ENCODE measurements at places on chromosomes 4 and X. TPM values are rescaled to one million over a fixed set of nuclear protein-coding genes. Genes with fewer than 3 reads are reported as not detected.

- DNase-seq = peak; percentile 20
Measured at GRCh38 chr4:117965622-117966021, 68.7 kb upstream of the NDST3 start.

- peak; percentile 61 for DNase-seq
Measured at GRCh38 chrX:152817078-152817764, 13.3 kb downstream of the CETN2 start.

DNA sequence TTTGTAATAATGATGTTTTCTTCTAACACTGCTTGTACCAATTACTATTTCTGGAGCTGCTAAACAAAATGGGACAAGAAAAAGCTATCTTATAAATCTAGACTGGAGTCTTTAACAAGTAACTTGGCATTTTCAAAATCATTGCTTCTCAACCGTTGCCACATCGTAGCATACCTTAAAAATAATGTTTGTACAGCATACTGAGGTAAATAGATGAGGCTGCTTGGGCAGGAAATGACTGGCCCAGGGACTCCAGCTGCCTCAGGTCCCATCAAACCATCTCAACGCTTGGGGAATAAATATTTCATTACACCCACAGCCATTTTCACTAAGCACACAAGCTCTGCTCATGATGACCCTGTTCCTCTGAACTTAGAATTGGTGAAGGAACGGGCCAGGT is 115.1 kb downstream of the SPANXA1 start:
- no peak for DNase-seq

DNA sequence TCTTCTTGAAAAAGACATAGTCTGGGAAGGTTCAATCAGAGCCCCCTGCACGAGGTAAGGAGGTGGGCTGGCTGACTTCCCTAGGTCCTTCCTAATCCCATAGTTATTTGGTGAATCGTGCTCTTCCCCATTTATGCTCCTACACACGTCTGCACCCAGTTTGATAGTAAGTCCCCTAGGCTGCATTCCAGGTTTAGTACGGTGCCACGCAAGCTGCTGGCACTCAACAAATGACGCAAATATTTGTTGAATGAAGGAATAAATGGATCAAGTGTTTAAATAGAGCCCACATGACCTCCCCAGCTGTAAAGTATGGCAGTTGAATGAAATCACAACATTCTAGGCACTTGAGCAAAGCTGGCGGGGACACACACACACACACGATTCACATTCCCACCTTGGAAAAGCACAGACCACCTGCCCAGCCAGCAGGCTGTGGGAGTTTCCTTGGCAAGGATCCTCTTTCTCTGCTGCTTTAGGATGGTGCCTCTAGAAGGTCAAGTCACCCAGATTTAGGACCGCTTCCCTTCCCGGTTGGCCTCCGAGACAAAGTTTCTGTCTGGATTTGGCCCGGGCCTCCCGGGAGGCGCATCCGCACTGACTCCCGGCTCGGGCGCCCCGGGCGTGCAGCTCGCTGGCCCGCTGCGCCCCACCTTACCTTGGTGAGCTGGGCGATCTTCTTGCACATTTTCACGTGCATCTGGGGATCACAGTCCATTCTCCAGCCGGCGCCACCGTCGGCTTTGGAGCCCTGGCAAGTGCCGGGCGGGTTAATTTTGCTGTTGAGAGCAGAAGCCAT is 721 bp downstream of the FAM184B start:
- peak; percentile 43 for DNase-seq

GRCh38 chr4:119218093-119218492 is 5.6 kb downstream of the USP53 start:
- DNase-seq = no peak

DNA sequence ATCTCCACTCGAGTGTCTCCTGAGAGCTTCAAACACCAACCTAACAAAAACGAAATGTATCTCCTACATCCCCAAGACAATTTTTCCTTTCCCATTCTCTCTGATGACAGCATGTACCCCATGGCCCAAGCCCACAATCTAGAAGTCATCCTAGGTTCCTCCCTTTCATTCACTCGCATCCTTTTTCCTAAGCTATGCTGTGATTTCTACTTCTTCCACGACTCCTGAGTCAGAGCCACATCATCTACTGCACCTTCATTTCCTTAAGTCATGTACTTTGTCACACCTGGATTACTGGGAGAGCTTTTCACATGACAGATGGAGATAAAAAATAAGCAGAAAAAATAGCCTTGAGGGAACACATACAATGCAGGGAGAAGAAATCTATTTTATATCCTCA is 20.1 kb downstream of the C4orf36 start:
- DNase-seq = no peak

- no peak for DNase-seq
Measured at GRCh38 chr4:81814987-81815541, 343.4 kb upstream of the RASGEF1B start.

DNA sequence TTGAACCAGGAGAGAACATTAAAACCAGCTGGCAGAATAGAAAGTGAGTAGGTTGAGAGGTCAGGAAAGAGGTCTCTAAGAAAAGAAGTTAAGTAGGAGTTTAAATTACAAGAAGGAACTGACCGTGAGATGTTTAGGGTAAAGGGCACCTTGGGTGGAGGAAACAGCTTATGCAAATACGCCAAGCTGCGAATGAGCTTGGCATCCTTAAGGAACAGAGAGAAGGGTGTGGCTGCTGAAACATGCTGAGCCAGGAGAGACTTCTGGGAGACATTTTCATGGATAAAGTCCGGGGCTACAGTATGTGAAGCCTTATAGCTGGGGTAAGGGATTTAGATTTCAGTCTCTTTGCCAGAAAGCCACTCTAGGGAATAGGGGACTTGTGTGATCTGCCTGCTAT is 249.1 kb downstream of the KCNIP4 start:
- peak; percentile 26 for DNase-seq

DNA sequence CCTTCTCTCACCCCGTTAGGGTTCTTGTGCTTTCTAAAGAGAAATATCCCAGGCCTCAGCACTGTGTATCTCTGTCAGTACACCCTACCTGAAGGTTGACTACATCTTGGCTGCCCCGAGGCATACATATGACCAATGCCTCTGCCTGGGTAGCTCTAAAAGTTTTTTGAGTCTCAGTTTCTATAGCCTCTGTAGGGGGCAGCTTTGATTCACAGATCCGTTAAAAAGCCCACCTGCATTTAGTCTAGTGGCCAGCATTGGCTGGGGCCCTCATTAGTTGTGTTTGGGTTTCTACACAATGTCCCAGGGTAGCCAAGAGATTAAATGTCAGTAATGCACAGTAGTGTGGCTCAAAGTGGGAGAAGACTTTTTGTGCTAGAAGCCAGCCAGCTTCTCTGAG is 151.1 kb downstream of the CFAP299 start:
- no peak for DNase-seq

DNA sequence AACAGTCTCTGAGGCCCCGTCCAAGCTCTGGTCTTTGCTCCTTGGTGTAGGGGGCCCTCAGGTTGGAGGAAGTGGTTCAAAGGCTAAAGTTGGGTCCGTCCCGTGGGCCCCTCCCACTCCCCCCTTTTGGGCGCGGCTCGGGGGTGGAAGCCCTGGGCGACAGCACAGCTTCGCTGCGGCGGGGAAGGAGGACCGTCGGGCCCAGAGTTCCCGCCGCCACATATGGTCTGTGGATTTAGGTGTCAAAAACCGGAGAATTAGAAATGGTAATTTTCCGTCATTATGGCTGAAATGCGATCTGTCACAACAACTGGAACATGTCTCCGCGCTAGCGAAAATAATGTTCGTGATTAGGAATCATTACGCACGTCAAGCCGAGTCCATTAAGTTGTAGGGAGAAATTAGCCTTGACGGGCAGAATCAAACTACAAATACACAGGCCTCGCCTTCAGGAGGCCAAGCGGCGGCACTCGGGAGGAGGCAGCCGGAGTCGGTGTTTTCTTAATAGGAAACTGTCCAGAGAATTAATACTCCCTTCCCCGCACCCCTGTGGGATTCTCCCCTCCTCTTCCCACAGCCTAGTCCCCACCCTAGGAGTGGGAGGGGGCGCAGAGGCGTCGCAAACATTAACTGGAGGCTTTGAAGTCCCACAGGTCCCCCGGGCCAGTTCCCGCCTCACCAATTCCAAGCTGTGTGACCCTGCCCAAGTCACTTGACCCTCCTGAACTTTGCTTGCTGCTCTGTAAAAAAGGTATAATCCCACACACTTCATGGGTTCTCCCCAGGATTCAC is 15.0 kb downstream of the NKX3-2 start:
- no peak for DNase-seq

MSANTD1 gene
- total RNA-seq = 4.6 TPM

CXorf49 gene
- total RNA-seq = not detected

CCDC110 gene
- 5.4 TPM for total RNA-seq

IBSP gene
- not detected for total RNA-seq

NSG1 gene
- 8.1 TPM for total RNA-seq

DNA sequence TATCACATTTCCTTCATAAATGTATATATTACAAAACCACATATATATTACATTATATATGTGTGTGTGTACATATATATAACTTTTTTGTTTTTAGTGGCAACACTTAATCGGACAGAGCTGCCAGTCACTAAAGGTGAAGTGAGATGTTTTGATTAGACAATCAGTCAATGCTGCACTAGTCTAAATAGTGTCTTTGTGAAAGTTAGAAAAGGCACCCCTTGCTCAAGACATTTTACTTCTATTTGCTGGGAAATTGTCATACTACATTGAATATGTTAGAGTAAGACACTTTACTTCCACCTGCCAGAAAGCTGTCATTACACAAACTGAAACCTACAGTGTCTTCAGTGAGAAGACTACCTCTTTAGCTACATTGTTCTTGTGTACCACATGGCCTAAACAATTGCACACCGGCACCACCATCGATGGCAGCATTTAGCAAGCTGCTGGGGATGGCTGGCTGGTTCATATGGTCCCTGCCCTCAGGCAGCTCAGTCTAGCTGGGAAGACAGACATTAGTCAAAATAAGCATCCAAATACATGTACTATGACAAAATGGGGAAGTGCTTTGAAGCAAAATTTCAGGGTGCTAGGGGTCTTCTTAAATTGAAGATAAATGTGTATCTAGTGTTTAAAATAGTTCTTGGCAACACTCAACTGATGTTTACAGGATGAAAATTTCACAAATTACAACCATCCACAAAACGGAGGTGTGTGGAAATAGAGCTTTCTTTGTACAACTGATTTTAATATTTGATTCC is 148.1 kb upstream of the GATB start:
- DNase-seq = no peak

GRCh38 chrX:111283446-111283845 is 13.2 kb upstream of the CAPN6 start:
- no peak for DNase-seq

USP17L30 gene
- not detected for total RNA-seq

- DNase-seq = no peak
Measured at GRCh38 chr4:54513741-54514140, 144.0 kb upstream of the KIT start.

DNA sequence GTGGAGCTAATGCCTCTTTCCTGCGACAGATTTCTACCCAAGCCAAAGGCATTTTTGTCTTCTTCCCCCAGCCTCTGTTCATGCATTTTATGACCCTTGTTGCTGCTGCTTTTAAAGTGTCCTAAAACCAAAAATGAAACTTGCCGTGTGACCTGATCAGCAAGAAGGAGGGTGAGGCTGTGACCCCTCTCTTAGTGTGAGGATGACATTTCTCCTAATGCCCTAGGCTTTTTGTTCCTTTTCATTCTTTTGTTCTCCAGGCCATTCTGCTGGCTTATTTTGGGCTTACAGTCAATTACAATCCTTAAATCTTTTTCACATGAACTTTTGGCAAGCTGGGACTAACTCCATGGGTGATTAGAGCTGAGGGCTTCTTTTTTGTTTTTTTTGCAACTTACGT is 34.4 kb downstream of the PTTG2 start:
- no peak for DNase-seq

RAB41 gene
- not detected for total RNA-seq

STAP1 gene
- 0.37 TPM for total RNA-seq

GRCh38 chrX:132219343-132219768 is at the start of gene RAP2C:
RAP2C (minus strand) TSS chrX:132219447; CDS start chrX:132217268, 2,179 bp downstream.
- DNase-seq = peak; percentile 86

EREG gene
- total RNA-seq = not detected
